ENCODE measurements at places on chromosomes 4 and X.

- DNase-seq, result no peak
Measured at GRCh38 chr4:26337612-26338011, 16.8 kb downstream of the RBPJ start.

DNA sequence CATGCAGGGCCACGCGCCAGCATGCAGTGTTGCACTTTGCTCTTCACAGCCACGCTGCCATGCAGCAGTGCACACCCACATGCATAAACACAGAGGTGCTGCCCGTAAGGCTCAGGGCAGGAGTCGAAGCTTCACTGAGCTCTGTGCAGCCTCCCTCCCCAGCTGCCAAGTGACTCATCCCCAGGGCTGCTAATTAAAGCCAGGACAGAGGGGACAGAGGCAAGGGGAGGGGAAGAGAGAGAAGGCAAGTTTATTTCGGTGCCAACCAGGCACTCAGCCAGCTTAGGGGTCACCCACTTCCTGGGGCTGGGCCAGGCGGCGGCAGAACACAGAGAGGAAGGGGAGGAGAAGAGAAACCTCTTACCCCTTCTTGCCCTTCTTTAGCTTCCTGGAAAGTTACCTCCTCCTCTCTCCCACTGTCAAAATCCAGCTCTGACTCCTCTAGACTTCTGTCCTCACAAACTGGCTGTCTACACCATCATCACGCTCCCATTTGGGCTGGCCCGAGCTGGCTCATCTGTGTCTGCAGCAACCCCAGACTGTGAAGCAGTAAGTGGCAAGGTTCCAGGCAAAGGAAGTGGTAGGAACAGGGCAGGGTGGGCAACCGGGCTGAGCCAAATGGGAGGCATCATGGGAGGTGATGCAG is 6.2 kb upstream of the IQSEC2 start:
- peak; percentile 51 for DNase-seq

- DNase-seq, result no peak
Measured at GRCh38 chr4:26819478-26820095, 41.1 kb upstream of the STIM2 start.

- DNase-seq, result no peak
Measured at GRCh38 chrX:51461053-51462044, 35.0 kb downstream of the NUDT11 start.

GRCh38 chrX:39730662-39731329 is 367.0 kb downstream of the BCOR start:
- peak; percentile 55 for DNase-seq

GRCh38 chrX:136453771-136454170 is 34.0 kb upstream of the BRS3 start:
- DNase-seq, result no peak

GRCh38 chr4:94304365-94304971 is 38.2 kb downstream of the HPGDS start:
- no peak for DNase-seq

- DNase-seq, result peak; percentile 10
Measured at GRCh38 chrX:12610079-12610478, 181.1 kb upstream of the PRPS2 start.

DNA sequence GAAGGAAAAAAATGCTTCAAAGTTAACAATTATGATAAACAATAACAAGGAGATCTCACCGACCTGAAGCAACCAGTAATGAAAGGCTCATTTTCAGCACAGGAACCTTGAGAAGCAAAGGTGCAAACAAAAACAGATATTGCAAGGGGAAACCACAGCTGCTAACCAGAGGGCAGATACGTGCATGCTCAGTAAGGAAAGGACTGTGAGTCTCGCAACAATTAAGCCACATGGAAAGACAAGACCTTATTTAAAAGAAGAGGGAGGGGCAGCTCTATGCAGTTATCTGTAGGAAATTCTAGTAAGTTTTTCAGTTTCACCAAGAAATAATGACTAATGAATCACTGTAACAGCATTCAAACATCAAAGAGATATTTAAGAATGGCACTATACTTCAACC is 19.3 kb downstream of the LRCH2 start:
- no peak for DNase-seq

DNA sequence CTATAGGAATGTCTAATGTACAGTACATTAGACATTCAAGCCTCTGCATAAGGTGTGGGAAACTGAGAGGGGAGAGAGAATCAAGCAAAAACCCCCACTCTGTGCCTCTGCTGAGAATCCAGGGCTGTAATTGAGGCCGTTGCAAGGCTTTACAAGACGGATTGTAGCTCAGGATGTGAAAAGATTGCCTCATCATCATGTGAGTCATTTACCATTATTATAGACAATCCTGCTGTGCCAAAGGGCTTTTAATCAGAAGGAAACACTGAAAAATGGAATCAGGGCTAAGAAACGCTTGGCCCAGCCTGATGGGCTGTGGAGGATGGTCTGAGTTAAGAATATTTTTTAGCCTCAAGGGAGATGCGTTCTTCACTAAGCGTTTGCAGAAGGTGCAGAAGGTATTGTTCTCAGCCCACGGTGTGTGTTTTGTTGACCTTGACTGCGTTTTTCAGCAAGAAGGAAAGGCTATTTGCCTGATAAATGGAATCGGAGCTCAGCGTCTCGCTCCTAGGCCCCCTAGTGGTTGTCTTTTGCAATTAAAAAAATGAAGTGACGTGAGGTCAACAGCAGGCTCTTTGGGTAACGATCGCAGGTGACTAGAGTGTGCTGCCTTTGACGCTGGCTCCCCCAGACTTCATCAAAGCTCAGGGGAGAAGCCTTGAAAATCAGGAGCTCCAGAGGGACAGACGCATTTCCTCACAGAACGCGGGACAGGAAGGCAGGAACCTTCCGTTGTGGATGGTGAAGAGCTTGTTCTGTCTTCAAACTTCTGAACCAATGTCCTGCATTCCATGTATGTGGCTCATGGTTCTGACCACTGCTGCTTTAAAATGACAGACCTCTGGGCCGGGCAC is 18.1 kb upstream of the CHRNA9 start:
- DNase-seq, result peak; percentile 79

DNA sequence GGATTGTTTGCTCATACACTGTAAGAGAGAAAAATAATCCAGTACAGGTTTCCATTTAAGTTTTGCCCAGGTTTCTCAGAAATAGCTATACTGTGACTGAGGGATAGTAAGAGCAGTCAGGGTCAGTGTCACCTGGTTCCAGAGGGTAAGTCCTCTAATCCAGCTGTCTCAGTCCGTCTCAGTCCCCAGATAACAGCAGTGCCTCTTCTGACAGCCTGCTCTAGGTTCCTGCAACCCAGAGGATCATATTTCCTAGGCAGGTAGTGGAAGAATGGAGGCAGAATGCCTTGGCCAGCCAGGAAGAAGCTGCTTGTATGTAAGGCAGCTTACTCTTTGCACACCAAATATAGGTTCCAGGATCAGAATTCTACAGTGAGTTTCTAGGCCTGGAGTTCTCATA is 22.6 kb upstream of the GNRHR start:
- no peak for DNase-seq

DNA sequence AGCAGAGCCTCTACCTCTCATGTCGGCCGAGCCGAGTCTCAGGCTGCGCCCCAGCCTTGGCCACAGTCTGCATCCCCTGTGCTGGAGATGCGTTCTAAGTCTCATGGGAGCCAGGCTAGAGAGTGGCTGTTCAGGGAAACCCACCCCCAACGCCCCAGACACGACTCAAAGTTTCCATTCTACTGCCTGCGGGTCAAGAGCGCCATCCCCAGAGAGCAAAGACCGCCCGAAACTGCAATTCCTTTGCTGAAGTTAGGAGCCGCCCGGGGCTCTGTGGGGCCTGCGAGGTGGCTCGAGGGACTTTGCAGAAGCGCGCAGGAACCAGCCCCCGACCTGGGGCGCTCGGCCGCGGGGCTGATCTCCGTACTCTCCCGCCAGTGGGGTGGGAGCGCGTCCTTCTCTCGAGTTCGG is 10.0 kb upstream of the ELF4 start:
- no peak for DNase-seq

- no peak for DNase-seq
Measured at GRCh38 chr4:42612898-42613297, 44.0 kb downstream of the ATP8A1 start.

- DNase-seq, result no peak
Measured at GRCh38 chr4:127012549-127012948, 620.2 kb upstream of the INTU start.

DNA sequence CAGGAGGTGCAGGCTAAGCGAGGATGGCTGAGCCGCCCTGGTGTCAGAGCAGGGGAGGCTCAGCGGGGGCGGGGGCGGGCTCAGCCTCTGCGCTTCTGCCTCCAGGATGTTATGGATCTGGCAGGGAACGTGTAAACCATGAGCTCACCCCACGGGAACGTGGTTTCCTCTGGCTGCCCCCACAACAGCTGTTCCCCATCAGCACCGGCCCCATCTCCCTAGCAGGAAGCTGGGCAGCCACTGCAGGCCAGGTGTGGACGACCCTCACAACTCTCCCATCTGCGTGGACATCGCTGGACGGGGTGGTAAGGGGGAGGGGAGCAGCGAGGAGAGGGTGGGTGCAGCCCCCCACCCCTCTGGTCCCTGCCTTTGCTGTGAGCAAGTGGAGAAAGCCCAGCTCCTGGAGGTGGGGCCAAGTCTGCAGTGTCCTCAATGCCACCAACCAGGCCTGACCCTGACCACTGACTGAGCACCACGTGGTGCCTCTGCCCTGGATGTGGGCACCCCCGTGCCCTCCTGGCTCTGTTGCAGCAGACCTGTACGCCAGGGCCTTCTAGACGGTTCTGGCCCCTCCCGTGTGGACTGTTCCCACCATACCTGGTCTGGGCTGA is 28.1 kb upstream of the SPON2 start:
- DNase-seq, result peak; percentile 39
